8988T (cell line): ENCODE measurements at places on chromosomes 3 and 15.
A peak's percentile ranks its signal among the peaks of the same experiment; 100 is the strongest.

GRCh38 chr3:112546216-112546759 lies 15.5 kb downstream of the ATG3 start:
- no peak for DNase-seq

DNA sequence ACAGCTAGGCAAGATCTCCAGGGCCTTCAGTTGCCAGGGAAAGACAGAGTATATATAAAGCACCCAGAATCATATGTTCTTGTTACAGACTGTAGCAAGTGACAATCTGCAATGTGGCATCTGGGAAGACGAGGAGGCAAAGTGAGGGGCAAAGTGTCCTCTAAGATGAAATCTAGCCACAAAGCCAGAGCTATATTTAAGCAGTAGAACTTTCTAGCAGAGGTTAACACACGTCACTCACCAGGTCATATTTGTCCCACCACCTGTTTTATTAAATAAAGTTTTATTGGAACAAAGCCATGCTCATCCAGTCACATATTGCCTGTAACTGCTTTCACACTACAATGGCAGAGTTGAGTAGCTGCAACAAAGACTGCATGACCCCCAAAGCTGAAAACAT lies 51.5 kb downstream of the PDZRN3 start:
- DNase-seq: no peak

GRCh38 chr3:44047796-44048195 lies 193.9 kb upstream of the TOPAZ1 start:
- no peak for DNase-seq

DNA sequence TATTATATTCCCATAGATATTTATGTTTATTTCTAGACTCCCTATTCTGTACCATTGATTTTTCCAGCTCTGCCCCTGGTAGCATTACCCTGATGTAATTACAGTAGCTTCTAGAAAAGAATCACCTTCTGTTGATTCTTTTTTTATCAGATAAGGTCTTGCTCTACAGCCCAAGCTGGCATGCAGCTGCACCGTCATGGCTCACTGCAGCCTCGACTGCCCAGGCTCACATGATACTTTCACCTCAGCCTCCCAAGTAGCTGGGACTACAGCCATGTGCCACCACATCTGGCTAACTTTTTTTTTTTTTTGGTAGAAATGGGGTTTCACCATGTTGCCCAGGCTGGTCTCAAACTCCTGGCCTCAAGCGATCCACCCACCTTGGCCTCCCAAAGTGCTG lies 41.8 kb downstream of the SLC24A1 start:
- DNase-seq: no peak

GRCh38 chr3:52649461-52650210 lies 36.1 kb downstream of the PBRM1 start:
- no peak for DNase-seq

DNA sequence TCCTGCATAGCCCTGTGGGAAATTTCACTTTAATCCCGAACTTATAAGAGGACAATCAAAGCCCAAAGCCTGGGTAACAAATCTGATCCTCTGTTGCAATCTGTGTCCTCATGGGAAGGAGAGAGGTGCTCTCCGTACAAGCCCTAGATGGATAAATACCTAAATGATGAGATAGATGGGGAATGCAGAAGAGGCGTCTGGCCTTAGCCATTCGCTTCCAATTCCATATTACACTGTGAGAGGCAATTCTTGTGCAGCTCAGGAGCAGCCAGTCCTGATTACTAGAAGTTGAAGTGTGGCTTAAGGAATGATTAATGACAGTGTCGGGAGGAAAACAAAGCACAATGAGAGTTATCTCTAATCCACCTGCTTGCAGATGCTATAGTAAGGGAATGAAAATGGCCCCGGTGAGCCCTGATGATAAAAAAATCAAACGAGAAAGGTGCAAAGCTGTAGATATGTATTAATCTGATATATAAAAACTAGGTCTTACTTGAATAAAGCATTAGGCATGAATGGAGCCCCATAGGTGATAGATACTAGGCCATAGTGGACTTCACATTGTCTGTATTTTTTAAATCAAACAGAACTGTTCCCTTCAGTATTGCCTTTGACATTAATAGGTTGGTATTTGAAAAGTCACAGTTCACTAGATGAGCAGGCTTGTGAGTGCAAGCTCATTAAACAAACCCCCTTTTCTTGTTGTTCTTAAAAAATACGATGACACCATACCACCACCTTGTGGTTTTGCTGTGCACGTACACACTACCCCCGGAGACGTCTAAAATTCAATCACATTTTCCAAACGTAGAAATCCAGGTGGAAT lies 54.2 kb upstream of the TMCO5A start:
- no peak for DNase-seq

- no peak for DNase-seq
Measured at GRCh38 chr3:4752201-4753072, 226.8 kb upstream of the BHLHE40 start.

DNA sequence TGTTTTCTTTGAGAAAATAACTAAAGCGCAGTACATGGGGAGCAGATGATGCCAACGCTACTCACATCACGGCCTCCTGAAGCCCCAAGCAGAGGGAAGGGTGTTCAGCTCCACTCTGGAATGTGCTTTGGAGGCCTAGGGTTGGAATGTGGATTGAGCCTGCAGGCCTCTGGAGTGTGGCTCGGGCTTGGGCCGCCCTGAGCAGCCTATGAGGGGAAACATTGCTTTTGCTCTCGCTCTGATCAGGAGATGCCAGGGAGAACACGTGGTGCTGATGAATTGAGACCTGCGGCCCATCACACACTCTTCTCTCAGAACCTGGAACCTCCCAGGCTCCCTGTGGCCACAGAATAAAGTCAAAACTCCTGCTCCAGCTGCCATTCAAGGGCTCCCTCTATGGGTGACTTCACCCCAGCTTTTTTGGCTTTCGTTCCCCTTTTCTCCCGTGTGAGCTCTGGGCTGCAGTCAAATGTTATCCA lies 23.3 kb downstream of the CCDC13 start:
- DNase-seq: peak; percentile 50
